Breast epithelium (tissue), 4 donors: ENCODE measurements at places on chromosomes 3 and 15. TPM values are rescaled to one million over a fixed set of nuclear protein-coding genes. Genes with fewer than 3 reads are reported as not detected.

- H3K4me3 ChIP-seq: no peak overlapping the region
- no peaks in the 10 kb centered on the region for H3K4me1 ChIP-seq
- H3K27me3 ChIP-seq: no peaks in the 10 kb centered on the region
- H3K27ac ChIP-seq: no peak overlapping the region
These were observed 101.1 kb downstream of the DLG1 start for GRCh38 chr3:197197334-197197733.

- no peaks in the 10 kb centered on the region for H3K36me3 ChIP-seq
- no peaks in the 10 kb centered on the region for H3K4me1 ChIP-seq
- H3K27ac ChIP-seq: no peak overlapping the region
- DNase-seq: no peak
- no peaks in the 10 kb centered on the region for H3K27me3 ChIP-seq
- H3K4me3 ChIP-seq: no peak overlapping the region
These were observed 119.2 kb downstream of the FHIT start for GRCh38 chr3:61132062-61132461.

Gene LIPC
- total RNA-seq: not detected

DNA sequence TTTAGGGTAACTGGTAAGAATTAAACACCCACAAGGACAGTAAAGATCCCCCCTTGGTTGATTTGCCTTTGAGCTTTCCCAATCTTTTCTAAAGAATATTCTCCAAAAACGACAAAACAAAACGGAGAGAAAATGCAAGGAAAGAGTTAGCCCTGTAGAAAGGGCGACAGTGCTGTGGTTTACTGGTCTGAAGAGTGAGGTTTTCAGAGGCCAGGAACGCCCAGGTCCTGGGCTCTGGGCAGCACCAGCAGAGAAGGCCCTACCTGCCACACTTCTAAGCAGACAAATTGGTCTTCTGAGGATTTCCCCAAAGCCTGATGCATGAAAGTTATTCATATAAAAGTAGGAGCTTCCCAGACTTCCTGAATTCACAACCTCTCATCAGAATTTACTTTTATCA is 119.3 kb downstream of the KCNMB2 start:
- no peaks in the 10 kb centered on the region for H3K4me1 ChIP-seq
- no peak overlapping the region for H3K27ac ChIP-seq
- DNase-seq: no peak
- no peak overlapping the region for H3K4me3 ChIP-seq
- no peaks in the 10 kb centered on the region for H3K36me3 ChIP-seq
- H3K27me3 ChIP-seq: no peaks in the 10 kb centered on the region

Gene LRRC49
- total RNA-seq: 6.7 TPM

GRCh38 chr3:158167737-158168557 is 58.1 kb downstream of the RSRC1 start:
- no peaks in the 10 kb centered on the region for H3K36me3 ChIP-seq
- H3K27ac ChIP-seq: no peak overlapping the region
- DNase-seq: no peak
- no peak overlapping the region for H3K4me3 ChIP-seq
- H3K4me1 ChIP-seq: no peaks in the 10 kb centered on the region
- H3K27me3 ChIP-seq: no peaks in the 10 kb centered on the region

DNA sequence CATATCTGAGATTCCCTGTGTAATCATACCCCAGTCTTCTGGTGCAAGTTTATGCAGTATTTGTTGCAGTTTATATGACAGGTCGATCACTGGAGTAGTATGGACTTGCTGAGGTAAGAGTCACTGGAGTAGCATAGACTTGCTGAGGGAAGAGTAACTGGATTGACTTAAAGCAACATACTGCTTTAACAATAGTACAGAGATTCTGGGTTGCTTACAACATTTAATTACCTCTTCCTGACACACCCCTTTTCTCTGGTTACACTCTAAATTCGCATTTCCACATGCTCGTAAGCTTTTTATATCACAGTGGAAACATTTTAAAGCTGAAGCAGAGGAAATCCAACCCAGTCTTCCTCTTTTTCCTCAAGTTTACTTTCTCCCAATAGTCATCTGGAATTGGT is 11.8 kb downstream of the AAGAB start:
- no peaks in the 10 kb centered on the region for H3K4me1 ChIP-seq
- no peak for DNase-seq
- H3K27me3 ChIP-seq: no peaks in the 10 kb centered on the region
- no peak overlapping the region for H3K27ac ChIP-seq
- no peak overlapping the region for H3K4me3 ChIP-seq

Gene KCNMB3
- 3.7 TPM for total RNA-seq

Gene SLC2A2
- total RNA-seq: not detected

Gene RCCD1
- 7.9 TPM for total RNA-seq

GRCh38 chr3:45642731-45643152 is 46.5 kb upstream of the SACM1L start:
- no peaks in the 10 kb centered on the region for H3K4me1 ChIP-seq
- H3K4me3 ChIP-seq: no peak overlapping the region
- no peak for DNase-seq

Gene CCR2
- 2.2 TPM for total RNA-seq

DNA sequence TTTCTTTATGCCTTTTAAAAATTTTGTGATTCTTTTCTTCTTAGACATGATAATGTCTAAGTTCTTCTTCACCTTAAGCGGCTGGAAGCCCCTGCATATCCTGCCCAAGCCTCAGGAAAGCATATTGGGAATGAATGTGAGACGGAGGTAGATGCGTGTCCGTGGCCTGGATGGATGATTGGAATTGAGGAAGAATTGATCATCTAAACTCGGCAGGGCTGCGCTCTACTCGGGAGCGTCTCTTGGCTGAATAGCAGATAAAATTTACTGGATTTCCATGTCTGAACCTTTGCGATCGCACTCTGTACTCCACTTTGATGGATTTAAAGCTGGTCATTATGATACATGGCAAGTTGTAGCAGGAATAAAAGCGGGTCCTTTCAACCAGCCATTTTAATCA is 406.7 kb upstream of the ONECUT1 start:
- H3K4me3 ChIP-seq: peak overlapping the region; percentile 1
- H3K27ac ChIP-seq: no peak overlapping the region
- H3K36me3 ChIP-seq: no peaks in the 10 kb centered on the region
- no peaks in the 10 kb centered on the region for H3K4me1 ChIP-seq

GRCh38 chr3:191987831-191988350 is 526.9 kb downstream of the PYDC2 start:
- H3K27ac ChIP-seq: no peak overlapping the region
- no peak overlapping the region for H3K4me3 ChIP-seq
- DNase-seq: no peak

GRCh38 chr3:106086038-106086437 is 217.2 kb upstream of the CBLB start:
- DNase-seq: no peak
- no peak overlapping the region for H3K4me3 ChIP-seq
- no peaks in the 10 kb centered on the region for H3K36me3 ChIP-seq
- no peaks in the 10 kb centered on the region for H3K27me3 ChIP-seq
- no peak overlapping the region for H3K27ac ChIP-seq

DNA sequence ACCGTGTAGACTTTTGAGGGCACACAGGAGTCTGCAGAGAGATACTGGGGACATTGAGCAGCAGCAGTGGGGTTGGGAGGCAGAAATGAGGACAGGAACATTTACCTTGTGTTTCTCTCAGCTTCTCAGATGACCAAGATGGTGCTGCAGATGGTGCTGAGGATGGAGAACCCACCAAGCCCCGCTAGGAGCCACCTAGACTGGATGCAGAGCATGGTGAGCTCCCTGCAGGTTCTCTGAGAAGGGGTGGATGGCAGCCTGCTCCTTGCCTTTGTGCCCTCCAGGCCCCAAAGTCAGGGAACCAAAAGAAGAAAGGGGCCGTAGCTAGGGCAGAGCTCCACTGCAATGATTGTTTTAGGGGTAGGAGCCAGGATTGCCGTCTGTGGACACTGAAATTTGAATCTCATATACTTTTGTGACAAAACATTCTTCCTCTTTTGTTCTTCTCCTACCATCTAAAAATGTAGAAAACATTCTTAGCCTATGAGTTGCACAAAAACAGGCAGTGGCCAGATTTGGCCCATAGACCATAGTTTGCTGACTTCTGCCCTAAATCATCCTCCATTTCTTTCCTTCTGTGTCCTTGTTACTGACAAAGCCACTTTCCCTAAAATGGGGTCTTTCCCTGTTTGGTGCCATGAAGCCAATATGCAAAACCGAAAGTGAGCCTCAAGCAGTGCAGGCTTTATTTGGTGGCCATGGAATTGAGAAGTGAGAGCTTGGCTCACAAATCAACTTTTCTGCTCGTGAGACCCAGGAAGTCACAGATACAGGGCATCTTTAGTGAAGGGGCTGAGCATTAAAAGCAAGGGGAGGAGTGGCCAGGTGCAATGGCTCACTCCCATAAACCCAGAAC is 11.9 kb upstream of the MUC20 start:
- H3K36me3 ChIP-seq: no peaks in the 10 kb centered on the region
- no peak overlapping the region for H3K4me3 ChIP-seq
- no peaks in the 10 kb centered on the region for H3K27me3 ChIP-seq
- no peak for DNase-seq

- no peaks in the 10 kb centered on the region for H3K27me3 ChIP-seq
- H3K4me3 ChIP-seq: no peak overlapping the region
- DNase-seq: no peak
- H3K27ac ChIP-seq: no peak overlapping the region
These were observed 32.5 kb downstream of the PHC3 start for GRCh38 chr3:170149016-170149415.

Gene SLC28A2
- total RNA-seq: not detected

Gene ATR
- 25.6 TPM for total RNA-seq

DNA sequence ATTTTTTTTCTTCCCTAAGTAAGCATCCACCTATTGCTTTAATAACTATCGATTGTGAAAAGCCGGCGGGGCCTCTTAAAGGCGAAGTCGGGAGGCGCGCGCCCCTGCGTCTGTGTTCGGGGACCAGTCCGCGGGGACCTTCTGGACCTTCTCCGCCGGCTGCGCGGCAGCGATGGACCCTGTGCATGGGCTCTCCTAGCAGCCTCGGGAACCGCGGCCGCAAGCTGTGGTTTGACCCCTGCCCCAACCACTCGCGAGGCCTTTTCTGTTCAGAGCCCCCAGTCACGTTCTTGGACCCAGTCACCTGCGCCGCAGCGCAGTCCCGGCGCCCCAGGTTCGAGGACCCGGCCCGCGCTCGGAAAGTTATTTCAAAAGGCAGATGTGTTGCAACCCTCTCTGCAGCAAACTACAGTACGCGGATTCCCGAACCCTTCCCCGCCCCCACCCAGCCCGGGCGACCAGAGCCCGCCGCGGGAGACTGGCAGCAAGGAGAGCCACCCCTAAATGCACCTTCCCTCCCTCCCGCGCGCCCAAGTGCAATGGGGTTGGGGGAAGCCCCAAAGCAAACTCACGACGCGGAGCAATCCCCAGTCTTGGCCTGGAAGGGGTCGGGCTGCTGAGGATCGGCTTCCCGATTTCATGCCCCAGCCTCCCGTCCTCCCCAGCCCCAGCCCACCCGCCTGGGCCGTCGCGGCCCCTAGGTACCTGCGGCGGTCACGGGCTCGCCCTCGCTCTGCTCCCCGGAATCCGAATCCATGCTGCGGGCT is 684 bp downstream of the TNFAIP8L3 start:
- H3K27ac ChIP-seq: peak overlapping the region; percentile 67
- no peaks in the 10 kb centered on the region for H3K36me3 ChIP-seq
- peaks cover 20% of the 10 kb centered on the region for H3K27me3 ChIP-seq
- DNase-seq: no peak

DNA sequence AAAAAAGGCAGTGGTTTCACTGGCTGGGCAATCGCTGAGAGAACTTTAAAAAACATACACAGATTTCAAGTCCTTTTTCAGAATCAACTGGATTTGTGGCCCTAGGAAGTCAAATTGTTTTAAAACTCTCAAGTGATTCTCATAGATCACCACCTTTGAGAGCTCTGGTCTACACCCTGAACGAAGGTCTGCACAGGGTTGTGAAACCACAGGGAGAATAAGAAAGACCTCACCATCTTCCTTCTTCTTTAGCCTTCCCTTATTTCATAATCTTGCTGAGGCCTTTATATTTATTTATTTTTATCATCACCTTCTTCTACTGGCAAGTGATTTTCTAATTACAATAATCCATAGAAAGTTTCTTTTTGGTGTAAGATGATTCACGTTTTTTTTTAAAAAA is 58.1 kb downstream of the FOXP1 start:
- DNase-seq: no peak
- no peaks in the 10 kb centered on the region for H3K4me1 ChIP-seq
- H3K36me3 ChIP-seq: no peaks in the 10 kb centered on the region
- no peak overlapping the region for H3K4me3 ChIP-seq
- H3K27ac ChIP-seq: no peak overlapping the region
